Activated naive CD8-positive, alpha-beta T cell treated with anti-CD3 and anti-CD28 coated beads, Interleukin-2, amount 50 U/mL, for 24 hours (primary cell): ENCODE measurements at places on chromosomes 5 and 9.

DNA sequence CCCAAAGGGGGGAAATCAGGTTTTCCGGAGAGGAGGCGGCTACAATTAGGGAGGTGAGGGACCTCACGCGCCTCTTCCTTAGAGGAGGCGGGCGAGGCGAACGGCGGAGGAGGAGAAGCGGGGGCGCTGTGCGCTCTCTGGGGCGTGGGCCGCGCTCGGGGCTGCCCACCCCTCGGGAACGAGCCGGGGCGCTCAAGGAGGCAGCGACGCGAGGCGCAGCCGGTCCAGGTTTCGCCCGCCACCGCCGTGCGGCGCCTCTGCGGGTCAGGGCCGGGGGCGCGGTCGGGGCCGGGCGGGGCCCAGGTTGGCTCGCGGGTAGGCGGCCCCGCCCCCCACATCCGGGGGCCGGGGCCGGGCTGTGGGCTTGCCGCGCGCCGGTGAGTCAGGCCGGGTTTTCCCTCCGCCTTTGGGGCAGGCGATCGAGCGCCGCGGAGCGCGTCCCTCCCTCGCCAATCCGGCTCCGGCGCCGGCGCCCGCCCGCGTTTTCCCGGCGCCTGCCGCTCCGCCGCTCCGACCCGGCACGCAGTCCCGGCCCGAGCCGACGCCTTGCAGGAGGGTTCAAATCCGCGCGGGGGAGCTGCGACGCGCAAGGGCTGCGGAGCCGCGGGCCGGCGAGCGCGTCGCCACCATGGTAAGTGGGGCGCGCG is at the start of gene N4BP3:
TSS of gene N4BP3 (plus strand) at position 392 of the 647 bp plus-strand sequence. CDS start 6,052 bp downstream, outside the sequence.
- H3K4me3 ChIP-seq: peak within 1 kb of the TSS; percentile 93
- peak; percentile 88 for DNase-seq
- H3K27me3 ChIP-seq: peaks cover 9% of the 10 kb centered on the region
- H3K36me3 ChIP-seq: no peaks in the 10 kb centered on the region
- peaks cover 48% of the 10 kb centered on the region for H3K4me1 ChIP-seq

DNA sequence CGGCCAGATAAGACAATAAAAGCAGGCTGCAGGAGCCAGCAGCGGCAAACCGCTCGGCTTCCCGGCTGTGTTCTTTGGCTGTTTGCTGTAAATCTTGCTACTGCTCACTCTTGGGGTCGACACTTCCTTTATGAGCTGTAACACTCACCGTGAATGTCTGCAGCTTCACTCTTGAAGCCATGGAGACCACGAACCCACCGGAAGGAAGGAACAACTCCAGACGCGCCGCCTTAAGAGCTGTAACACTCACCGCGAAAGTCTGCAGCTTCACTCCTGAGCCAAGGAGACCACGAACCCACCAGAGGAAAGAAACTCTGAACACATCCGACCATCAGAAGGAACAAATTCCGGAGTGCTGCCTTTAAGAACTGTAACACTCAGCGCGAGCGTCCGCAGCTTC is 451.7 kb downstream of the AGTPBP1 start:
- H3K4me3 ChIP-seq: peak overlapping the region; percentile 18
- peaks cover 13% of the 10 kb centered on the region for H3K4me1 ChIP-seq
- H3K27me3 ChIP-seq: peaks cover 17% of the 10 kb centered on the region
- no peaks in the 10 kb centered on the region for H3K36me3 ChIP-seq

GRCh38 chr5:163350083-163350482 is 87.3 kb upstream of the CCNG1 start:
- no peak overlapping the region for H3K27ac ChIP-seq
- H3K27me3 ChIP-seq: peaks cover 3% of the 10 kb centered on the region
- no peak for DNase-seq
- H3K4me1 ChIP-seq: no peaks in the 10 kb centered on the region
- H3K4me3 ChIP-seq: no peak overlapping the region
- H3K36me3 ChIP-seq: no peaks in the 10 kb centered on the region

DNA sequence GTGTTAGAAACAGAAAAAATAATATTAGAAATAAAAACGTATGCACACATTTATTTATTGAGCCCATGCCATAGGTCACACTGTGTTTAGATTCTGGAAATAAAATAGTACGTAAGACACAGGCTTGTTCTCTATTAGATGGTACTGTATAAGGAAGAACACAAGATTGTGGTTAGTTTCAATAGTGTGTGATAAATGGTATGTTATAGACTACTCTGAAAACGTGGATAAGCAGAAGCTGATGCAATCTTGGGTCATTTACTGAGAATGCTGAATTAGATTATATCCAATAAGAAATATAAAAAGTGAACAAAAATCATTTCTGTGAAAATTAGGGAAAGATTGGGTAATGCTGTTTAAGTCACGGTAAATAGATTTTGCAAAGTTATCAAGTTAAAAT is 1456.4 kb upstream of the ACO1 start:
- no peaks in the 10 kb centered on the region for H3K36me3 ChIP-seq
- no peaks in the 10 kb centered on the region for H3K27me3 ChIP-seq
- DNase-seq: no peak
- no peak overlapping the region for H3K27ac ChIP-seq
